ENCODE measurements at places on chromosomes 7 and 10.

GRCh38 chr10:128384831-128385230, 258.6 kb upstream of the MKI67 start:
- no peak for DNase-seq

DNA sequence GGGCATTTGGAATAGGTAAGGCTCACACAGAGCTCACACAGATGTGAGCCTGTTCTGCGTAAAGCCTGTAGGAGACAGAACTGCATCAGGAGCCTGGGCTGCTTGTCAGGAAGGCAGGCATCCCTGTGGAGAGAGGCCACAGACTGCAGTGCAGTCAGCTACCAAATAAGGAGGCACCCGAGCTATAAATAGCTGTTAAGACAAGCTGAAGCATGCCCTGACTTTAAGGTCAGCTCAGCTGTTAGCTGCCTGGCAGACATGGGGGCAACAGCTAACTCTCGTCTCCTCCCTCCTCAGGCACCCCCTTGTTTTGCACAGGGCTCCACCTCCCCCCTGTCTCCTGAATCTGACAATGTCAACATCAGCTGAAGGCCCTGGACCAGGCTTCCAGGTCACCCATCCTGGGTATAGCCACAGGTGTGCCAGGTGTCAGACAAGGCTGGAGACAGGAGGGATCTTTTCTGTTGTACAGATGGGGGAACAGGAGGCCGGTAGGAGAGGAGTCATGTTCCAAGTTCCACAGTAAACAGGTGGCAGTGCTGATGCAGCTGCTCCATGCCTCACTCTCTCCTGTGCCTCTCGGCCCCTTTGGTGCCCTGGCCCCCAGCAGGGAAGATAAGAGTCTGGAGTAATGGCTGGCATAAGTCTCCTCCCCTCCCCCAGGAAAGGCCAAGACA, 27.6 kb upstream of the MKRN1 start:
- peak; percentile 82 for DNase-seq

GRCh38 chr10:47050618-47051455, 139.6 kb downstream of the PTPN20 start:
- no peak for DNase-seq

DNA sequence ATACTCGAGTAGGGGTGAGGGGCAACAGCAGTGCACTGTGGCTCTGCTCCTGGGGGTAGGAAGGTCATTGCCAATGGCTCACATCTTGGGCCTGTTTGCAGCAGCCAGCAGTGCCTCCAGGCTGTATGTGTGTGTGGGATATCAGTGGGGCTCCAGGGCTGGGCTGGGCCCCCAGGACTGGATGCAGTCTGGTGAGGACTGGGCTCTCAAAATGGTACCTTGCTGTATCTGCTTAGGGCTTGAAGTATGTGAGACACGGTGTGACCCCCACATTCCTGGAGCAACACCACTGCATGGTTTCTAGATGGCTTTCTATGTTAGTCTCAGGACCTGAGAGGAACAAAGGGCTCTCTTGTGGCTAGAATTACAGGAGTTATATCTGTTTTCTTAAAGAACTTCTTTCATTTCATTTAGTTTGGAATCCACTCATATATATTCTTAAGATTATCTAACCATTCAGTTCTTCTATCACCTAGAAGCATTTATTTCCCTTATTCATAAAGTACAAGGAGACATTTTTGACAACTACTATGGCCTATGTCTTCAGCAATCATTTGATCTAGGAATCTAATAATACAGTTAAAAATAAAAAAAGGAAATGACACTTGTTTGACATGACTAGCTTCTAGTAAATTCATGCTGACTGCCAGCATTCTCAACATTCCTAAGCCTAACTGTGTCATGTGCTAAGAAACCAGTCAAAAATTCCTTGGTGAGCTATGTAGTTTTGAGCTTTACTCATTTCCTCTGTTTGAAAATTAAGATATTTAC, 443.2 kb upstream of the SEMA3A start:
- peak; percentile 90 for DNase-seq

GRCh38 chr7:100066953-100067352, 14.6 kb downstream of the ZNF3 start:
- DNase-seq: no peak

GRCh38 chr10:43903451-43903850, 254.8 kb upstream of the ZNF32 start:
- no peak for DNase-seq

DNA sequence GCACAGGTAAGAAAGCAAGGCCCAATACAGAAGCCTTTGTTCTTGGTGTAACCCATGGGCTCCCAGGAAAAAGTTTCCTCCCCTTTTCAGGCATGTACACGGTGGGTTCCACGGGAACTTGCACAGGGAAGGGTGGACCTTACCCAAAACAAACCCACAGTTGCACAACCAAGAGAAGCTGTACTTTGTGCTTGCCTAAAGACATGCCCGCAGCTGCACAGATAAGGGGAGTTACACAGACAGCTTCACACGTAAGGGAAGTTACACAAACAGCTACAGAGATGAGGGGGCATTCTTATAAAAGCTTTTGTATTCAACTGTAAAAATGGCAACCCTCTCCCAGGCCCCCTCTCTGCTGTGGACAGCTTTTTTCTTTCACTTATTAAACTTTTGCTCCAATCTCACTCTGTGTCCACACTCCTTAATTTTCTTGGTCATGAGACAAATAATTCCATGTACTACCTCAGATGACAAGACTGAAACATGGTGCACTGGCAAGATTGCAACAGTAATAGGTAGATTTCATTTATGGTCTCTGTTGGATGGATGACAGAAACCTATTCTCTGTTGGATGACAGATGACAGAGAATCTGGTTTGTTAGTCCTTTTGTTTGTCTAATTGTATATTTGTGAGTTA, 72.9 kb downstream of the ATE1 start:
- no peak for DNase-seq

DNA sequence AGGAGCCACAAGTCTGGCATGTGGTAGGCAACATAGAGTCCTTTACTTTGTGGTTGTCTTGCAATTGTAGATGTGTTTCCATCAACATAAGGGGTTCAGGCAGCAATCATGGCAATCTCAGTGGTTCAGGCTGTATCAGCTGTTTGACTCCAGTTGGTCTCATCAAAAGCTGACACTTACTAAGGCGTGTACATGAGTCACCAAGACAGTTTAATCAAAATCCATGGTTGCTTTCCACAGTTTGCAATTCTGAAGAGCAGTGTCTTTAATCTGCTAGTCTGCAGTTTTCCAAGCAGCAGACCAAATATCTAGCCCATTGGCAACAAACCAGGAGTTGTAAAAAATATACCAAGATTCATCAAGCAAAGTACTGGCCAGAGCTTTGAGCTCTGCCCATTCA, 210.2 kb downstream of the MDFIC start:
- no peak for DNase-seq

- DNase-seq: no peak
These were observed 7.3 kb downstream of the FSCN3 start for GRCh38 chr7:127600885-127601284.

- DNase-seq: no peak
These were observed 37.0 kb upstream of the GLCCI1 start for GRCh38 chr7:7931626-7932025.

Measured in IMR-90 (cell line).